Osteoblast (primary cell): ENCODE measurements at places on chromosomes 16 and 17. TPM values are rescaled to one million over a fixed set of nuclear protein-coding genes. Genes with fewer than 3 reads are reported as not detected.

Gene HOXB8
- total RNA-seq: not detected in 2 replicates

- H3K4me1 ChIP-seq: peaks cover 6% of the 10 kb centered on the region
- peaks cover 9% of the 10 kb centered on the region for H3K36me3 ChIP-seq
These were observed 5.6 kb downstream of the CLN3 start for GRCh38 chr16:28486266-28486665.

GRCh38 chr17:81428948-81429774 is 33.9 kb downstream of the BAHCC1 start:
- H3K4me1 ChIP-seq: peaks cover 18% of the 10 kb centered on the region
- no peaks in the 10 kb centered on the region for H3K27me3 ChIP-seq
- peak; percentile 99 for DNase-seq
- H3K36me3 ChIP-seq: no peaks in the 10 kb centered on the region

GRCh38 chr17:58189436-58190146 is 2.9 kb upstream of the EPX start:
- peaks cover 9% of the 10 kb centered on the region for H3K4me1 ChIP-seq
- no peaks in the 10 kb centered on the region for H3K36me3 ChIP-seq
- H3K27ac ChIP-seq: no peak overlapping the region
- no peak overlapping the region for H3K4me3 ChIP-seq
- peak; percentile 97 for DNase-seq

DNA sequence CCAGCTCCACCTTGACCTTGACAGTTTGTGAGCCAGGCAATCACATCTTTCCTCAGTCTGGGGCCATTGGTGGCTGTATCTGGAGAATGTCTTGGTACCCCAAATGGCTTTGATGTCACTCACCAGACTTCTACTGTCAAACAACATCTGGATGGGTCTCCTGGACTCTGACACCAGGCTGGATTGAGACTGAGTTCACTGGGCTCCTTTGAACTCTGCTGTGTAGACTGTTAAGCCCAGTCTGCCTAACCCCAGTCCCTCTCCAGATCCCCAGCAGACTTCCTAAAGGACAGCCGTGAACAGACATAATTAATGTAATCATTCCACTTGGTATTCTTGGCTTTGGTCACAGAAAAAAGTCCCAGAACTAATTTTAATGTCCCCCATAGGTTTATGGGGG is 84.1 kb upstream of the KIFC3 start:
- H3K4me3 ChIP-seq: no peak overlapping the region
- H3K27me3 ChIP-seq: peaks cover 64% of the 10 kb centered on the region
- H3K4me1 ChIP-seq: peaks cover 36% of the 10 kb centered on the region
- H3K36me3 ChIP-seq: no peaks in the 10 kb centered on the region
